ENCODE measurements at places on chromosomes 3 and 15. TPM values are rescaled to one million over a fixed set of nuclear protein-coding genes. Genes with fewer than 3 reads are reported as not detected.
A peak's percentile ranks its signal among the peaks of the same experiment; 100 is the strongest.

- DNase-seq, result no peak
Measured at GRCh38 chr3:69994919-69995318, 4.6 kb upstream of the SAMMSON start.

GRCh38 chr3:54193093-54193492 is 70.7 kb downstream of the CACNA2D3 start:
- no peak for DNase-seq

DNA sequence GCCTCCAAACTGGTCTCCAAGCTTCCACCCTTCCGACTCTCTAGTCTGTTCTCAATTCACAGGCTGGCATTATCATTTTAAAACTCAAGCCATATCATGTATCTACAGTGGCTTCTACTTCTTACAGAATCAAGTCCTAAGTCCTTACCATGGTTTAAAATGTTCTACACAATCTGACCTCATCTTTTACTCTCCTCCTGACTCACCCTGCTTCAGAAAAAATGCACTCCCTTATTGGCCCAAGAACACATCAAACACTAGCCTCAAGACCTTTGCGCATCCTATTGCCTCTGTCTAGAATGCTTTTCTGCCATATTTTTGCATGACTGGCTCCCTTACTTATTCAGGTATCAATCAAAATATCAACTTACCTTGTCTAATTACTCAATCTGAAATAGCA is 11.0 kb downstream of the MRPL3 start:
- DNase-seq, result no peak

GRCh38 chr3:131933665-131934064 is 101.1 kb downstream of the CPNE4 start:
- DNase-seq, result no peak

DNA sequence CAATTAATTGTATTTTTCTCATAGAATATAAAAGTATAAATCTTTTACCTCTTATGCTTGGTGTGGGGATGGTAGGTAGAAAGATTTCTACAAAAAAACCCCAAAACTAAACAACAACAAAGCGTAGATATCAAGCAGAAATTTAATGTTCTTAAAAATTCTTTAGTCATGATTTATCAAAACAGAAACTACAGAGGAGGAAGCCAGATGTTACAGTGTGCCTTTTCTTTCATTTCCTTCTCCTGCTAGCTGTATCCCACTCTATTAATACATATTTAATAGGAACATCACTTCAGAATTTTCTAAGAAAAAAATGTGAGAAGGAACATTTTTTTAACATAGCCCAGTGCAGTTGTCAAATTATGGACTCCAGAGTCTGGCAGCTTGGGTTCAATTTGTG is 420.6 kb downstream of the TUSC7 start:
- DNase-seq, result no peak

- DNase-seq, result no peak
Measured at GRCh38 chr3:46427916-46428833, 21.1 kb downstream of the CCRL2 start.

DNA sequence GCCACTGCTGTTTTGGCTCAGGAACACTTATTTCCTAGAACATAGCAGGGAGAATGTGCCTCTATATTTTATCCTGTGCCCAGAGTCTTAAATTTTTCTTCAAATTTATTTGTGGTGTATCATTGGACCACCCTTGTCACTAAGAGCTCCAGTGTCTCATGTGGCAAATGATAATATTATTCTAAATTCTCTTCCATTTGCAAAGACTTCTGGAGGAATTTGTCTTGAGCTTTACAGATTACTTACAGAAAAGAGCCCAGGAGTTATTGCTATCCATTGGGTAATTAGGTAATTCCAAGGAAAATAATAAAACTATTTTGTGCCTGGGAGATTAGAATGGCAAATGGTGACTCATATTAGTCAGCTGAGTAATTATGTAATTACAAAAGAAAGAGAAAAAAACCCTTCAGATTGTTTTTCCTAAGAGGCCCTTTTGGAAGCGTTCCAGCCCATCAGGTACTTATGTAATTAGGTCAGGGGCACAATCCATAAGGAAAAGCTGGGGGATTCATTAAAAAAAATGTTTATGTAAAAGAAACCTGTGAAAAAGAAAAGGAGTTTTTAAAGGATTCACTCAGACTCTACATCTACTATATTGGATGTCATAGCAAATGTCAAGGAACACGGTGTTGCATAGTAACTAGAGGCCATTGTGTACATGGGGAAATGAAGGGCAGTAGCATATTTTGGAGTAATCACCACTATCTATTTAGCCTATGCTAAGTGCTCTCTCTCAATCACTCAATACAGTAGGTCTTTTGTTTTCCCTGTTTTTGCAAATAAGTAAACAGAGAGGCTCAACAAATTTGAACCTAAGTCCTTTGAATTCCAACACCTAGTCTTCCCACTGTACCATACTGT is 380.9 kb upstream of the RARB start:
- DNase-seq, result no peak

DNA sequence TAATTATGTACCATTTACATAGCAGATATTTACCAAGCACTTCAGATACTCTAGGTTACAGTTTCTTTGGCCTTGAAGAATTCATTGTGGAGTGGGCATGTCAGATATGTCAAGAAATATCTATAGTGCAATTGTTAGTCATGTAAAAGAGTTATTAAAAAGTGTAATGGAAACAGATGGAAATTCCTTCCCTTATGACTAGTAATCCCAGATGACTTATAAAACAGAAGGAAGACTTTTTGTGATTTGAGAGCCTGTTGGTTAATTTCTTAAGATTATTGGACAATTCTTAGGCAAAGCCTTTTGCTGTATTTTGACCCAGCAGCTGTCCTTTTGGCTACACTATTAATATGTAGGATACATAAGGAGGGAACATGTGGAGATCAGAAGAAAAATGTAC is 708.9 kb upstream of the NECTIN3 start:
- no peak for DNase-seq

DNA sequence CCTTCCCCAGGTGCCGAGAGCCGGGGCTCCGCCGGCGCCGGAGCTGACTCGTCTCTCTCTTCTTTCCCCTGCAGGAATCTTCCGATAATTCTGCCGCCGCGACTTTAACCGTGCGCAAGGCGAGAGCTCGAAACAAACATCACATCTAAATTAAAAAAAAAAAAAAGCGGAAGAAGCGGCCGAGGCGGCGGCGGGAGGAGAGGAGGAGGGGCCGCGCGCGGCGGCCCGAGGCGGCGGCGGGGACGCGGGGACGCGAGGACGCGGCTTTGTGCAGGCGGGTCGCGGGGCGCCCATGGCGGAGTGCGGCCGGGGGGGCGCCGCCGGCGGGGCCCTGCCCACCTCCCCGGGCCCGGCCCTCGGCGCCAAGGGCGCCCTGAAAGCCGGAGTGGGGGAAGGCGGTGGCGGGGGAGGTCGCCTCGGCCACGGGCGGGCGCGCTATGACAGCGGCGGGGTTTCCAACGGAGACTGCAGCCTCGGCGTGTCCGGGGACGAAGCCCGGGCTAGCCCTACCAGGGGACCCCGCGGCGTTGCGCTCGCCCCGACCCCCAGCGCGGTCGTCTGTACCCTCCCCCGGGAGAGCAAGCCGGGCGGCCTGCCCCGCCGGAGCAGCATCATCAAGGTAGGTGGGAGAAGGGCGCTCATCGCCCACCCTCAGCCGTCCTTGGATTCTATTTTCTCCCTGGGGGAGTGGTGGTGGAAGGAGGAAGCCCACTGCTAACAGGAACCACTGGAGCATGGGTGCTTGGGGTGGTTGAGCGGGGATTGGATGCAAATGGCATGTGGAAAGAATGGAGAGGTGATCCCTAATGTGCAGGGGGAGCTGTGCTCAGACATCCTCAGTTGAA is at the start of gene PLCL2:
TSS of gene PLCL2 (plus strand) at position 208 of the 845 bp plus-strand sequence. CDS start at position 293, 85 bp downstream.
- DNase-seq, result peak; percentile 69

SCAANT1 gene
- not detected for total RNA-seq

C3orf85 gene
- 2.3 TPM for total RNA-seq

LRRC58 gene
- 19.9 TPM for total RNA-seq

C3orf49 gene
- not detected for total RNA-seq

CHL1 gene
- total RNA-seq, result 0.59 TPM

TMCO5A gene
- not detected for total RNA-seq

PRR20G gene
- not detected for total RNA-seq
